ENCODE measurements at places on chromosomes 11 and 22.

DNA sequence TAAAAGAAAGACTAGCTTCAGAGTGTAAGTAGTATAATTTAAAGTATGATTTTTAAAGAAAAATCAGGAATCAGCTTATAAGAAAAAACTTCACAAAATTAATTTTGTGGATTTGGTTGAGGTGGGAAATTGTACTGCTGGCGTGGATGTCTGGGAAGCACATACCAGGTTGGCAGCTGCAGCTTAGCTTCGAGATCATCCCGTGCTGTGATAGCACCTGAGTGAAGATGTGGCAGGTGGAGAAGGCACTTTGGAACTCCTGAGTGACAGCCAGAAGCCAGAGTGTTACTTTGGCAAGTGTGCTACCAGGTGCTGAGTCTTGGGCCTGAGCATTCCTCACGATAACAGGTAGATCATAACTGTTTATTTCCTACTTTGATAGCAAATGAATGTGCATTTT, 17.7 kb downstream of the ZC3H12C start:
- DNase-seq: no peak

- no peak for DNase-seq
Measured at GRCh38 chr11:105023003-105023402, at the start of gene CASP5. CASP5 (minus strand) TSS chr11:105023168; CDS start chr11:105023136, 32 bp downstream.

- DNase-seq: no peak
Measured at GRCh38 chr11:36702330-36703054, 104.5 kb upstream of the RAG2 start.

DNA sequence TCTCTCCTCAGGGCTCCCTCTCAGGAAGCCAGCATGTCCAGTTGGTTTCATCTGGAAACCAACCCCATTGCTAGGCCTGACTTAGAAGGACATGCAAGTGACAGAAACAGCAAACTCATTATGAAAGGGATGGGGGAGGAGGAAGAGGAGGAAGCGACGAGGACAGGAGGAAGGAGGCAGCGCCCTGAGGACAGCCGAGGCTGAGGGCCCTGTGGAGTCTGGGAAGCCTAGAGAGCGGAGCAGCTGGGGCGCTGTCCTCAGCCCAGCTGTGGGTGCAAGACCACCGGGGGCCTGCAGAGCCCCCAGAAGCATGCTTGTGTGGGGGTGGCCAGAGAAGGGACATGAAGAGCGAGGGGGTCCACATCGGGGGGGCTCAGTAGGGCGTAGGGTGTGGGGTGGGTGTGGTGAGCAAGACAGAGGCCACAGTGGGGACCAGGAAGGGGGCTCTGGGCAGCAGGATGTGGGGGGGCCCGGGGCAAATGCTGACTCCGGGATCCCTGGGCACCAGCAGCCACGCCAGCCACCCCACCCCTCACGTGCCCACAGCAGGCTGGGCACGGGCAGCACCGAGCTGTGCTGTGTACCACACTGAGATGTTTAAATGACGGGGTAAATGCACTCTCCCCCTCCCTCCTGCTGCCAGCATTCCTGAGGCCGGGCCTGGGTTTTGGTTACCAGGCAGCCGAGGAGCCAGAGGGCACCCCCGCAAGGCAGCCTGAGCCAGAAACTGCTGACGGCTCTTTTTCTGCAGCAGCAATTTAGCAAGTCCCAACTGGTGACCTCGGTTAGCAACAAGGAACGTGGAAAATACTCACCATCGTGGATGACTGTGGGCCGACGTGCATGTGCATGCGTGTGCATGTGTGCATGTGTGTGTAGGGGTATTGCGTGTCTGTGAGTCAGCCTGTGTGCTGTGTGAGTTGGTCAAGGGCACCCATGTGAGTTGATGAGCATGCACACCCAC, 82.7 kb upstream of the LINC01488 start:
- no peak for DNase-seq

DNA sequence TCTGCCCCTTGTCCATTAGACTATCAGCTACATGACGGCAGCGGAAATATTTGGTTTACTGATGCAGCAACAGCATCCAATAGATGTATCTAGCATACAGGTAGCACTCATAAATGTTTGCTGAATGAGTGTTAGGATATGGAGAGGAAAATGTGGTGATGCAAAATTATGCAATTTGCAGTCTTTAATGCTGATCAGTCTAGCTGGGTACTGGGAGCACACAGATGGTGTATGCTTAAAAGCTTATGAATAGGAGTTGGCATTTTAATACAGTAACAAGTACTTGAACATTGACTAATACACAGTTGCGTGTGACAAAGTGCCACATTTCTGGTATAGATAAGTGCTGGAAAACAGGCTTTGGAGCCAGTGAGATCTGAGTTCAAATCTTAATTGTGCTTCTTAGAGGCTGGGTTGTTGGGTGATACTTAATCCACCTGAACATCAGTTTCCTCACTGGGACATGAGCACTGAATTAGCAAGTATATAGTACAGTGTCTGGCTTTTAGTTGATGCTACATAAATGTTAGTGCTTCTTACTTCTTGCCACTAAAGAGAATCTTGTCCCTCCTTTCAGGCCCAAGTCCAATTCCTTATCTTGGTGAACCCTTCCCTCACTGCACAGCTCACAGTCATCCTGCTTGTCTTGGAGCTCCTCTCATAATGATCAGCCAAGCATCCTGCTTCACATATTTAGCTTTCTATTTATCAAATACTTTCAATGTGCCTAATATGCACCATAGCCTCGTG, 99.6 kb downstream of the TIMP3 start:
- DNase-seq: no peak

DNA sequence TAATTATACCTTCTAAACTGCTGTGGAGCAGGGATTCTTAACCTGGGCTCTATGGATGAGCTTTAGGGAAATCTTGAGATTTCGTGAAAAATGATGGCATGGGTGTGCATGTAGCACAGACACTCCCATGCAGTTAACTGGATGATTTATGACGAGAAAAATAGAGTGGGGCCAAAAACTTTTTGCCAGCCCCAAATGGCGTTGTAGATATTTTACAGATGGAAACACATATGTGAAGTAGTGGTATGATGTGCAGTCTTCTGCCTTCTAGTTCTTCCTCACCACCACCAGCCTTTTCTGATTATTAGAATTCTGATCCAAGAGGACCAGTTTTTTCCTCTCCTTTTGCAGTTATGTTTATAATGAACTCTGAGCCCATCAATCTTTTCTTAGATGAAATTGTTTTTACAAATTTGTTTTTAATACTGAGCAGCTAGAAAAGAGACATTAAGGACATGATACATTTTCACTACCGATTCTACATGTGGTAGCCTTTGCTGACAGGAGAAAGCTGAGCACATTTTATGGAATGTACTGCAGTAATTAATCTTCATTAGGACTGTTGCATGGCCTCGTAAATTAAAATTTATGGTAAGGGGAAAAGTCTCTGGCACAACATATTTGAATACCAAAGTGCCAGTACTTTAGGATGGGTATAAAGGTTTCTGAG, 261.4 kb downstream of the DDX10 start:
- no peak for DNase-seq

DNA sequence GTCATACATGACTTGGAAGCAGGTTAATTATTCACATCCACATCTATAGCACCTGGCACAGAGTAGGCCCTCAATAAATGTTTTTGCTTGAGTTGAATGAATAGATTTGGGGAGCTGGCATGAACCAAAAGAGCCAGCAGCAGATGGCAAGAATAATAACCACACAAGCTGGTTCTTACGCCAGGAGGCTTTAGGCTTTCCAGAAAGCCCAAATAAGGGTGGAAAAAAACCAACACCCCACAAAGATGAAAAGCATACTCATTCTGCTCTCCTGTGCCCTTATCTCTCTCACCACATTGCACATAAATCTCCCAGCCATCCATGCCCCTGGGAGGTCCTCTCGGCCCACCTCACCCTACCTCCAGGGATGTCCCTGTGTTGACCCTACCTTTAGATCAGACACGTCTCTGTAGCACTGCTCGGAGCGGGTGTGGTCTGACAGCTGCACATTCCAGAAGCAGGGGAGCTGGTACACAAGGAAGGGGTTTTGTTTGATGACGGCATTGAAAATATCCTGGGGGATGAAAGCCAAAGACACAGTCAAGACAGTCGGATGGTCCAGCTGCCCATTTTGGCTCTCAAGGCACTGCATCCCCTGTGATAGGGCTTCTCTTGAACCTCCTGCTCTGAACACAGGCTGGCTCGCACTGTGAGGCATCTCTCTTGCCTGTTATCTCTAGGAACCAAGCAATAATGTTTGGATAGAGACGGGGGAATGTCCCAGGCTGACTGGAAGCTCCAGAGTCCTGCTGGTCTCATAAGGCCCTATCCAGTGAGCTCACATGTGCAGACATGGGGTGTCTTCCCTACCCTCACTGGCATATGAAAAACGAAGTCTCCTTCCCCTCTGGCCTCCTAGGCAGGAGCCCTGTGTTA, 323.6 kb upstream of the SYN3 start:
- DNase-seq: no peak

GRCh38 chr22:30183861-30184278, 62.7 kb downstream of the LIF start:
- no peak for DNase-seq

DNA sequence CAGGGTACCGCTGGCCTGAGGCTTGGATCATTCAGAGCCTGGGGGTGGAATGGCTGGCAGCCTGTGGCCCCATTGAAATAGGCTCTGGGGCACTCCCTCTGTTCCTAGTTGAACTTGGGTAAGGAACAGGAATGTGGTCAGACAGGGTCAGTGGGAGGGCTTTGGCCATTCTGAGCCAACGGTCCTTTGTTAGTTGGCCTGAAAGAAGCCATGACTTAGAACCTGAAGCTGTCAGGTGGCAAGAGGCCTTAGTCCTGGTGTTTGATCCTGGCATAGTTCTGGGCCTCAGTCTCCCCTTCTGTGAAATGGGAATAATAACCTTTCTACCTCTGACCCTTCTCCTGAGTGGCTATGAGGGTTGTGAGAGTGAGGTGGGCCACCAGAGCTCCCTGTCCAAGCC, 8.3 kb downstream of the PGAP2 start:
- no peak for DNase-seq

DNA sequence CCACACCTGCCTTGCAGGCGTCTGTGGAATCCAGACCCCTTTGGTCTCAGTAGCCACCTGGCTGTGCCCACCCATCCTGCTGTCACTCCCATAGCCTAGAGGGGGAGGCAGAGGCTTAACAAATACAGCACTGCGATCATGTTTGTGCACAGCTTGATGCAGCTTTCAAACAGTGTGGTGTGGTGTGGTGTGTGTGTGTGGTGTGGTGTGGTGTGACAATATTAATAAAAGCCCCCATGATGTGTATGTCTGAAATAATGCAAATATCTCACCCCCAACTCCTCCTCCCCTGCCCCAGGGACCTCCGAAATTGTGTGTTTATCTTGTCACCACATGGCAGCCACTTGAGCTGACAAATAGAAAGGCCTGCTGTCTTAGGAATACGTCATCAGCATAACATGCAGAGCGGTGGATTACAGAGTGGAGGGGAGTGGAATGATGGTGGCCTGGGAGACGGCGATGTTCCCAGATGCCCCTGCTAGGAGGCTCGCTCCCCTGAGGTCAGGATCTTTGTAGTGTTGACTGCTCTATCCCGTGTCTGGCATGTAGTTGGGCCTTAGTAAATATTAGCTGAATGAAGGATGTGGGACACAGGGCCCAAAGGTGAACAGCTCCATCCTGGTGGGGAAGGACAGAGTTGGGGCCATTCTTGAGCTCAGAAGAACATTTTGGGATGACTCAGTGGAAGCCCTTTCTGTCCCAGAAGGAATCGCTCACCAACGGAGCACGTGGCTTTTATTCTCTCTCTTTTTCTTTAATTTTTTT, 2.8 kb downstream of the PDXP start:
- DNase-seq: no peak

DNA sequence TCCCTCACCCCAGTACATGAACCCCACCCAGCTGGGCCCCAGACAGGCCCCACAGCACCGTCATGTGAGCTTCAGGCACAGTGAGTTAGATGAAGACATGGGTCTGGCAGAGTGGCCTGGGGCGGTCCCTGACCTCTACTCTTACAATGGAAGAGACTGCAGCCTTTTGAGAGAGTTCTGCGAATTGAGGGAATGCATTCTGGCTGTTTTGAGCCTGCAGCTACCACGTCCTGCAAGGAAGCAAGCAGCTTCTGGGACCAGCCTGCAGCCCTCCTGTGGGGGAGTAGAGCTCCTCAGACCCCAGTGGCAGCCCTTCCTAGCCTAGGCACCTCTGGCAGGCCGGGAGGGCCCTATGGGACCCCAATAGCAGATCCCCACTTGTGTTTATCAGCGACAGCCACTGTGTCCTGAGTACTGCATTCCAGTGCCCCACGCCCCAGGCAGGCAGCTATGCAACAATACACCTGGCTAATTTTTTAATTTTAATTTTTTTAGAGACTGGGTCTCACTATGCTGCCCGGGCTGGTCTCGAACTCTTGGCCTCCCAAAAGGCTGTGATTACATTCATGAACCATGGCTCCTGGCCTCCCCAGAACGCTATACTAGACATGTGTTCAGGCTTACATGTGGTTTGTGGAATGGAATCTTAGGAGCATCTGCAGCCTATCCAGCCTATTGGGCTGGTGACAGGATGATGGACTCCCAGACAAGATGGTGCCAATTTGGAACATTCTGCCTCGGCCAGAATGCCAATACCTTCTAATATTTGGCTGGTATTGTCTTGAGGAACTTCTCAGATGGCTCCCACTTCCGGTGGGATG, 717 bp upstream of the SLC7A4 start:
- DNase-seq: no peak

GRCh38 chr11:129013737-129014475, 71.2 kb upstream of the TP53AIP1 start:
- DNase-seq: no peak

DNA sequence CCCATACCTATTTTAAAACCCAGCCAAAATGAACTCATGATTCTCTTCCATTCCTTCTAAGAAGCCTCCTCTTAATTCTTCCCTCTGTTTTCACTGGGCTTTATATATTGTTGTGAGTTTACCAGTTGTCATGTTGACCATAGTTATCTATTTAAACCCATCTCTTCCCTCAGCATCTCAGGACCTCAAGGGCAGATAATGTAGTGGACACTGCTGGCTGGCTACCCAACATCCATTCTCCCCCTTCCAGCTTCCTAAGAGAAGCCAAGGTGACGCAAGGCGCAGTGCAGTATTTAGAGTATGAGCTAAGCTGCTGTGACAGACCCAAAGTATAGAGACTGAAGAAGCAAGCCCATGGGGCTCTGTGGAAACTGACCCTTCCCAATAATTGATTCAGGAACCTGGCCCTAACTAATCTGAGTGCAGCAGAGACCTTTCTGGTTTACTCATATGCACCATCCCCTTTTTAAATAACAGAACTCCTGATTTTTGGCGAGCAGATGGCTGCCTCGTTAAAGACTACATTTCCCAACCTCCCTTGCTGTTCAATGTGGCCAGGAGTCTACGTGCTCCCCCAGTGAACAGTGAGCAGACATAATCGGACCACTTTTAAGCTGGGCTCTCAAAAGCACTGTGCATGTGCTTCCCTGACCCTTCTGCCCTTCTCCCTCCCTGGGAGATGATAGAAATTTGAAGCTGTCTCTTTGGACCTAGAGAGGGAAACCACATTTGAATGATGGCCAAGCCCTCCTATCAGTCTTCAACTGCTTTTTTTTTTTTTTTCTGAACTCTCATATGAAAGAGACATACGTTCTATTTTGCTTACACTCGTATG, 28.1 kb upstream of the CREB3L1 start:
- DNase-seq: no peak

- DNase-seq: no peak
Measured at GRCh38 chr11:113928311-113928710, 23.7 kb downstream of the HTR3B start.
